ENCODE measurements at places on chromosomes 2 and 18.
A peak's percentile ranks its signal among the peaks of the same experiment; 100 is the strongest.

- DNase-seq = no peak
Measured at GRCh38 chr2:75527676-75528075, 33.1 kb downstream of the EVA1A start.

GRCh38 chr18:26919201-26919600 lies 53.7 kb upstream of the AQP4 start:
- DNase-seq = no peak

- DNase-seq = no peak
Measured at GRCh38 chr2:220880623-220881596, 691.2 kb downstream of the EPHA4 start.

- no peak for DNase-seq
Measured at GRCh38 chr2:191155608-191156071, 4.8 kb upstream of the STAT4 start.

- DNase-seq = peak; percentile 99
Measured at GRCh38 chr2:32063310-32064020, at the start of gene SPAST. Gene SPAST, plus strand, starts transcription at chr2:32063556. Its CDS starts 276 bp downstream, at chr2:32063832.

DNA sequence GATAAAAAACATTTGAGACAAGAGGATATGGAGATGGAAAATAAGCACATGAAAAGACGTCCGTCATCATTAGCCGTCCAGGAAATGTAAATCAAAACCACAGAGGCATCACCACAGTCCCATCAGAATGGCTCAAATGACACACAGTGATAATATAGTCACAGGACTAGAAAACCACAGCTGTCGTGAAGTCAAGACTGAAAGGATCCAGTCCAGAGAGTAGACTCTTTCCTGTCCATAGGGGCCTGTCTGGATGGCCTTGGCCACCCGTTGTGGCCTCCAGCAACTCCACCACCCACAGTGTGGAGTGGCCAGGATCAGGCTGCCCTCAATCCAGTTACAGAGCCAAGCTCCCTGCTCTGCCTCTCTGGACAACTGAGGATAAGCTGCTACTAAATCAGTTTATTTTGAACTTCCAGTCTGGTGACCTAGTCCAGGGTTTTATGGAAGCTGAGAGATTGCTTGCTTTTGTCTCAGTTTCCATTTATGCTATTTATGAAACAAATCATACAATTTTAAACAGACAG lies 60.4 kb downstream of the RHOB start:
- DNase-seq = no peak

- DNase-seq = no peak
Measured at GRCh38 chr2:47073217-47073616, 81.9 kb downstream of the STPG4 start.

- no peak for DNase-seq
Measured at GRCh38 chr2:45280794-45281193, 271.5 kb upstream of the SIX2 start.

- no peak for DNase-seq
Measured at GRCh38 chr2:118832791-118833715, 14.4 kb downstream of the EN1 start.

Measured in left ventricle myocardium superior (tissue), 1 donor.